Stimulated activated CD4-positive, alpha-beta T cell treated with anti-CD3 and anti-CD28 coated beads, Interleukin-4, amount 100 ng/mL, for 48 hours (primary cell): ENCODE measurements at places on chromosomes 1 and 21.
A peak's percentile ranks its signal among the peaks of the same experiment; 100 is the strongest.

GRCh38 chr21:45327441-45328197 is 39.9 kb upstream of the POFUT2 start:
- no peak for DNase-seq

- no peak for DNase-seq
These were observed 383.7 kb downstream of the ZP4 start for GRCh38 chr1:237507005-237507404.

DNA sequence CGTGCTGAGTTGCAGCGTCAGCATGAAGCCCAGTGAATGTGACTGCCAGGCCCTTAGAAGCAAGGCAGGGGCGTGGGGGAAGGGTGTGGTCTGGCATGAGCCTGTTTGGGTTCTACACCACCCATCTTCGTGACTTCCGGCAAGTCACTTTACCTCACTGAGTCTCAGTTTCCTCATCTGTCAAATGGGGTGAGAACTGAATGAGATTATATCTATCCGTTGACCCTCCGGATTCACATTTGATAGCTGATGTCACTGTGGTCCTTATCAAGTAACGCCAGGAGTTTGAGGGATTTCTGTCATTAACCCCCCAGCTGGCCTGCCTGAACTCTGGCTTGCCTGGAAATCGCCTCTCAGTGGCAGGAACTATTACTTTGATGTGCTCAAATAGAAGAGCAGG is 15.6 kb downstream of the MRPL37 start:
- no peak for DNase-seq

- no peak for DNase-seq
These were observed 25.5 kb downstream of the ROR1 start for GRCh38 chr1:63799307-63799706.

GRCh38 chr1:206524739-206525364 is 17.5 kb downstream of the RASSF5 start:
- DNase-seq = no peak

DNA sequence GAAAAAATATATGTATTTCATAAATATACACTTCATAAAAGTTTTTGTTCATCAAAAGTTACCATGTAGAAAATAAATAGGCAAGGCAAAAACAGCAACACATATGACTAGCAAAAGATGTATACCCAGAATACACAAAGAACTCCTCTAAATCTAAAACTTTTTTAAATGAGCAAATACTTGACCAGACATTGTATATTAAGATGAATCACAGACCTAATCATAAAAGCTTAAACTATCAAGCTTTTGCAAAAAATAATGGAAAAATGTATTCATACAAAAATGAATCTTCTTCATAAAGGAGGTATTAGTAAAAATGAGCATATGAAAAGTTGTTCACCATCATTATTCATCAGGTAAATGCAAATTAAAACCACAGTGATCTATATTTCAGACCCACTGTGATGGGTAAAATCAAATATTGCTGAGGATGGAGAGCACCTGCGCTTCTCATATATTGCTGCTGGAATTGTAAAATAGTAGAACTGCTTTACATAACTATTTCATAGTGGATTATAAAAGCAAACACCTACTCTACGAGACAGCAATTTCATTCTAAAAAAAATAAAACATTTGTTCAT is 78.3 kb upstream of the RGS1 start:
- no peak for DNase-seq

GRCh38 chr1:184329245-184329953 is 57.4 kb upstream of the C1orf21 start:
- no peak for DNase-seq

GRCh38 chr1:48214820-48215219 is 7.7 kb upstream of the SLC5A9 start:
- no peak for DNase-seq

GRCh38 chr1:9121496-9122409 is 7.1 kb downstream of the GPR157 start:
- DNase-seq = no peak

- DNase-seq = no peak
These were observed 30.2 kb downstream of the LAMB3 start for GRCh38 chr1:209621741-209622655.

GRCh38 chr1:172745014-172745413 is 86.1 kb downstream of the FASLG start:
- DNase-seq = no peak

DNA sequence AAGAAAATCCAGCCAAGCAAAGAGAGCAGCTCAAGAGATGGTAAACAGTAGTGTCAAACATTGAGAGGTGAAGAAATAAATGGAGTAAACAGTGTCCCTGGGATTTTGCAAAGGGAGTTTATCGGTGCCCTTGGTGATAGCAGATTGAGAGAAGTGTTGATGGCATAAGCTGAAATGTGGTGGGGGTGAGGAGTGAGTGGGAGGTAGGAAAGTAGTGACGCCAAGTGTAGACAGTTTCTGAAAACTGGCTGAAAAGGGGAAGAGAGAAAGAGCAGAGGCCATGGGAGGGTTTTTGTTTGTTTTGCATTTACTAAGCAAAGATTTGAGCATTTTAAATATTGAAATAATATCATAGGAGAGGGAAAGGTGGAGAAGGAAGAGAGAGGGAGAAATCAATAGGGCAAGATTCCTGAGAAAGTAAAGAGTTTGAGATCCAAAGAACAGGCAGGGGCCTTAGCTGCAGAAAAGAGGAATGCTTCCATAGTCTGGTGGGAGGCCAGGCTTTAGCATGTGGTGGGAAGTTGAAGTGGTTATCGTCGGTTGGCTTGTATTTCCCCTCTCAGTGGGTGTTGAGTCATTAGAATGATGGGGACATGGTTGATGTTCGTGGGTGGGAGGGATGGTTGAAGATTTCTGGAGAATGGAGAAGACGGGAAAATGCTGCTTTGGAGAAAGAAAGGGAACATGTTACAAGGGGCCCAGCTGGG is 26.8 kb upstream of the RASAL2 start:
- DNase-seq = no peak

DNA sequence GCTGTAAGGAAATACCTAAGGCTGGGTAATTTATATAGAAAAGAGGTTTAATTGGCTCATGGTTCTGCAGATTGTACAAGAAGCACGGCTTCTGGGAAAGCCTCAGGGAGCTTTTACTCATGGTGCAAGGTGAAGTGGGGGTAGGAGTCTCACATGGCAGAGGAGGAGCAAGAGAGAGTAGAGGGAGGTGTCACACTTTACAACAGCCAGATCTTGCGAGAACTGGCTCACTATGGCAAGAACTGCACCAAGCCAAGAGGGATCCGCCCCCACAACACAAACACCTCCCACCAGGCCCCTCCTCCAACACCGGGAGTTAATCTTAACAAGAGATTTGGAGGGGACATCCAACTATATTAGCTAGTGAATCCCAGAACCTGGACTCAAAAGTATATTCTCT is 135.4 kb upstream of the SOD1 start:
- DNase-seq = no peak

- DNase-seq = no peak
These were observed 40.5 kb downstream of the SLC45A1 start for GRCh38 chr1:8358241-8358896.

- DNase-seq = peak; percentile 78
These were observed 749 bp upstream of the COX20 start for GRCh38 chr1:244834543-244835275.

DNA sequence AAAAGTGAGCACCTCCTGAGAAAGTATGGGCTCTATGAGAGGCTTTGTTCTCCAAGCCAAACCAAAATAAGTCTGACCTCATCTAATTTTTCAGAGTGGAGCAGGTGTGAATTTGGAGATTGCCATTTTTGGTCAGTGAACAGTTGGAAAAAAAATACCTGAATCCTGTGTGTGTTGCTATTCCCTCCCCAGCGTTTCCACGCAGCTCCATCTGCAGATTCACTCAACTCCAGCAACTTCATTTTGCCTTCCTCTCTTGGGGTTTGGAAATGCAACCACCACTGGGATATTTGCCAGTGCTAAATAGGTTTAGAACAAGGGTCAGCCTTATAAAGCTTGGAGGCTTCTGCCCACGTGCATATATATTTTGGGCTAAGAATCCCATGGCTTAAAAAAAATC is 11.2 kb downstream of the CASQ2 start:
- DNase-seq = no peak

- no peak for DNase-seq
These were observed 61.5 kb downstream of the KIF1B start for GRCh38 chr1:10271869-10272268.

DNA sequence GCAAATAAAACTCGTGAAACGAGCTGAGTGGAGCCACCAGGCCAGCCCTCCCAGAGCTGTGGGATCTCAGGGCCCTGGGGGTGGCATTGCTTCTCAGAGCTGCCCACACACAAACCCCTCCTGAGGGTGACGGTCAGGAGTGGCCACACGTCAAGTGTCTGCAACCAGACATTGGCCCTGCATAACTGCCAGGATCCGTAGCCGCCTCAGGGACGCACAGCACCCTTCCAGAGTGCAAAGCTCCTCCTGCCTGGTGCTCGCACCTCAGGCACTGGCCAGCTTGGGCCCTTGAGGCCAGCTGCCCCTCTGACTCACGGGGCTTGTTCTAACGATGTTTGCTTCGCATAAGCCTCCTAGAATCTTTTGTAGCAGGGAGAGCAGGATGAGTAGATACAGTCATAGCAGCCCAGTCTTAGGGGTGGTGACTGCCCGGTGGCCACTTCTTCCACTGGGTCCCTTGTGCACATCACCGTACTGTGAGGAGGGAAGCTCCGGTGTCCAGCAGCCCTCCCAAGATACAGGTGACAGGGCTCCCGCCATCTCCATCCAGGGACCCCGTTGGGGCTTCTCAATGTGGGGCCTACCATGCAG is 5.0 kb downstream of the WNT3A start:
- DNase-seq = no peak
